GM04503 (cell line): ENCODE measurements at places on chromosomes 2 and 18.
A peak's percentile ranks its signal among the peaks of the same experiment; 100 is the strongest.

GRCh38 chr18:65287652-65288051 is 463.2 kb upstream of the CDH7 start:
- DNase-seq, result no peak

DNA sequence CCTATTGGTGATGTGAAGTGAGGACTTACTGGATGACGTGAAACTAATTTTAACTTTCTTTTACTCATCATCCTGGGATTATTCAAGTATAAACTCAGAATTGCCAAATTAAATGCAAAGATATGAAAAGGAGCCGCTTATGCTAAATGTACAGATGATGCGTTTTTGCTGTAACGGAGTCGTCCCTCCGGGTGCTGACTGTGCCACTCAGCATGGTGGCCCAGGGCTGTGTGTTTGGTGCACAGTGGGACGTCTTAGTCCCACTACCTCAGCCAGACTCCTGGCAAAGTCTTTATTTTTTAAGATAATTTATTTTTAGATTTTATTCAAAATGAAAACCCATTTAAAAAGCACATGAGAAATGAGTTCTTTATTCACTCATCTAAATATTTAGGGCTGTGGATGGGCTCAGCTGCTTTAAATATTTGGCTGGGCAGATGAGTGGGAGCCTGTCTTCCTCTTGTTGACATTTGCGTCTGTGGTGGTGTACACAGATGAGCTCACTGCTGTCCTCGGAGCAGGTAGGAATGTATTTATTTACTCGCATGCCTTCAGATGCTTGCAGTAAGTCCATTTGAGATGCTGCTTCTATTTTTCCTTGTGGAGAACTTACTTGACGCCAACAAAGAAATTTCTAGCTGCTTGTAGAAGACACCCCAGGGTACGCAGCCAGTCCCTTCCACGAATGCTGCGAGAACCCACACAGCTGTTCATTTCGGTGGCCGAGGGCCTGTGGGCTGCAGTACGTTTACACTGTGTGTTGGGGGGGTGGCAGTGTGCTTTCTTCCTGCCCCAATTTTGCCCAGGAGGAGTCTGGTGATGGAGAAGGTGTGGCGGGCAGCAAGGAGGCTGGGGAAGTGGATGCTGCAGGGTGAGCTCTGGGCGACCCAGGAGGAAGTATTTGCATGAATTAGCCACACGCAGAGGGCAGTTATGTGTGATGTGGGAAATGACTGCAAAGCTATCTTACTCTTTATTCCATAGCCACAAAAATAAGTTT is 105.0 kb downstream of the AGAP1 start:
- no peak for DNase-seq

- no peak for DNase-seq
Observed at GRCh38 chr2:20616341-20616871, 34.5 kb downstream of the HS1BP3 start.

DNA sequence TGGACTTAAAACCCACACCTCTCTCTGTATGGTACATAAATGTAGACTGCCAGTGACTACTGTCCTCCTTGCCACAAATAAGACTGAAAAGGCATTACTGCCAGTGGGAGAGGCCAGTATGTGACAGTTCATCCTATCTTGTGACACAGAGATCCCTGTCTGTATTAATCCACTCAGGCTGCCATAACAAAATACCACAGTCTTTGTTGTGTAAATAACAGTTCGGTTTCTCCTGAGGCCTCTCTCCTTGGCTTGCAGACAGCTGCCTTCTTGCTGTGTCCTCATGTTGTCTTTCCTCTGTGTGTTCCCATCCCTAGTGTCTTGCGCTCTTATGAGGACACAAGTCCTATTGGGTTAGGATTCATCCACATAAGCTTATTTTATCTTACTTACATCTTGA is 46.4 kb upstream of the IL1RL1 start:
- DNase-seq, result no peak

- no peak for DNase-seq
Observed at GRCh38 chr2:235045336-235045972, 93.6 kb downstream of the SH3BP4 start.

GRCh38 chr2:96505231-96505889 is at the start of gene NEURL3:
NEURL3 (minus strand) TSS chr2:96505357; CDS start chr2:96505286, 71 bp downstream.
- DNase-seq, result no peak

DNA sequence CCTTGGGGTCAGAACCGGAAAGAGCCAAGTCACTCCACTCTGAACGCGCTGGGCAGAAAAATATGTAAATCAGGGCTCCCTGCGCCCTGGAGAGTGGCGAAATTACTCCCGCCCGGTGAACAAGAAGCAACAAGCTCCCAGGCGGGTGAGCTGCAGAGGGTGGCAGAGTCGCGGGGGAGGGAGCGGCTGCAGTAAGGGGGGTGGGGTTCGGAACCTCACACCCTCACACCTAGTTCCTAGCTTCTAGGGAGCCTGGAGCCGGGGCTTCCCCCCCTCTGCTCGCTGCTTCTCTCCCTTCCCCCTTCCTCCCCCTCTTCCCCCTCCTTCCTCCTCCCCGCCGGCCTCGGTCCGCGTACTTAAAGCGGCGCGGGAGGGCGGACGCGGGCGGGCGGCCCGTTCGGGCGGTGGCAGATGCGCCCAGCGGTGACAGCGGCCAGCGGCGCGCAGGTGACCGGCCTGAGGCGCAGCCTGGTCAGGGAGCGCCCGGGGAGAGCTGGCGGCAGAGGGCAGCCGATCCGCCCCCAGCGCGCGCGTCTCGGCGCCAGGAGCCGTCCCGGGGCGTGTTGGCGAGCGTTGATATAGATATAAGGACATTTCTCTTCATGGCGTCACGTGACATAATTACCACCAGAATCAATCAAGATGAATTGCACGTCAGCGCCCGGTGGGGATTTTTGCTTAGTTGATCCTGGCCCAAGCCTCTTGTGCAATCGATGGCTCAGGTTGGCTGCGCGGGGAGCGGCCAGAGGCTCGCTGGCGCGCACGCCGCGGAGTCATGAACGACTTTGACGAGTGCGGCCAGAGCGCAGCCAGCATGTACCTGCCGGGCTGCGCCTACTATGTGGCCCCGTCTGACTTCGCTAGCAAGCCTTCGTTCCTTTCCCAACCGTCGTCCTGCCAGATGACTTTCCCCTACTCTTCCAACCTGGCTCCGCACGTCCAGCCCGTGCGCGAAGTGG is at the start of gene HOXD11:
TSS of gene HOXD11 (plus strand) at position 700 of the 959 bp plus-strand sequence. CDS start at position 776, 76 bp downstream.
- DNase-seq, result no peak

- no peak for DNase-seq
Observed at GRCh38 chr2:36480028-36480427, 117.9 kb downstream of the FEZ2 start.

- no peak for DNase-seq
Observed at GRCh38 chr2:177239932-177240630, 24.4 kb downstream of the NFE2L2 start.

GRCh38 chr2:221600388-221600787 is 28.3 kb upstream of the EPHA4 start:
- DNase-seq, result no peak

DNA sequence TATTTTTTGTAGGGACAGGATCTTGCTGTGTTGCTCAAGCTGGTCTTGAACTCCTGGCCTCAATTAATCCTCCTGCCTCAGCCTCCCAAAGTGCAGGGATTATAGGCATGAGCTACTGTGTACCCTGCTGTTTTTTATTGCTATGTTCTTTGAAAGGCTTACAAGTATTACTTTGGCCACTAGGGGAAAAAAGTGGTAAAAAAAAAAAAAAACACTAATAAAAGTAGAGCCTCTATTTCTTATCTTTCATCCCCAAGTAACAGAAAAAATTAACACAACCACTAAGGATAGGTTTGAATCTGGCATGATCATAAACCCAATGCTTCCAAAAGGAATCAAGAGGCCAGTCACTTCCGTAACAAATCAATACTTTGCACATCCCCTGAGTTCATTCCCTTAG is 11.6 kb downstream of the NOL10 start:
- DNase-seq, result no peak

GRCh38 chr18:23578891-23579653 is 7.2 kb downstream of the NPC1 start:
- no peak for DNase-seq

- no peak for DNase-seq
Observed at GRCh38 chr2:55498582-55498981, 20.9 kb upstream of the CFAP36 start.

GRCh38 chr2:159130302-159130701 is 156.2 kb downstream of the WDSUB1 start:
- no peak for DNase-seq

GRCh38 chr2:11157731-11158130 is 2.5 kb downstream of the SLC66A3 start:
- no peak for DNase-seq

DNA sequence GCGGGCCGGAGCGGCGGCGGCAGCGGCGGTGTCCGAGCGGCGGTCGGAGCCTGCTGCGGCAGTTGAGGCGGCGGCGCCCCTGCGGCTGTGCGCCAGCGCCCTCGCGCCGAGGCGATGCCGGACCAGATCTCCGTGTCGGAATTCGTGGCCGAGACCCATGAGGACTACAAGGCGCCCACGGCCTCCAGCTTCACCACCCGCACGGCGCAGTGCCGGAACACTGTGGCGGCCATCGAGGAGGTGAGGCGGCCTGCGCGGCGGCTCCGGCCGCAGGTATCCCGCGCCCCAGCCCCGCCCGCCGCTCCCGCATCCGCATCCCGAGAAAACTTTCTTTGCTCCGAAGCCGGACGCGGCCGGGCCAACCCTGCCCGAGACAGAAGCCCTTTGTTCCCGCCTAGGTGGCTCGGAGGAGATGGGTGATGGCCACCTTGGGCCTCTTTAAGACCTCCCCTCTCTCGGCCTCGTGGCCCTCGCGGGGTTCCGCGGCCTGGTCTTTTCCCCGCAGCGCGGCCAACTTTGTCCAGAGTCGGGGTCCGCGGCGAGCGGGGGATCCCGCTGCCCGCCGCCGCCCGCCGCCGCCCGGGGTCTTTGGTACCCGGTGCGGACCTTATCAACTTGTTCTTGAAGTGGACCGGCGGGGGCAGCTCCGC is 504 bp downstream of the ASAP2 start:
- no peak for DNase-seq

- peak; percentile 57 for DNase-seq
Observed at GRCh38 chr2:149562324-149562723, 25.3 kb downstream of the MMADHC start.

- peak; percentile 65 for DNase-seq
Observed at GRCh38 chr2:238527565-238527964, 100.8 kb downstream of the ASB1 start.

- DNase-seq, result no peak
Observed at GRCh38 chr2:134647607-134648256, 71.1 kb downstream of the TMEM163 start.

GRCh38 chr2:64595397-64596176 is 58.1 kb downstream of the SERTAD2 start:
- DNase-seq, result no peak

DNA sequence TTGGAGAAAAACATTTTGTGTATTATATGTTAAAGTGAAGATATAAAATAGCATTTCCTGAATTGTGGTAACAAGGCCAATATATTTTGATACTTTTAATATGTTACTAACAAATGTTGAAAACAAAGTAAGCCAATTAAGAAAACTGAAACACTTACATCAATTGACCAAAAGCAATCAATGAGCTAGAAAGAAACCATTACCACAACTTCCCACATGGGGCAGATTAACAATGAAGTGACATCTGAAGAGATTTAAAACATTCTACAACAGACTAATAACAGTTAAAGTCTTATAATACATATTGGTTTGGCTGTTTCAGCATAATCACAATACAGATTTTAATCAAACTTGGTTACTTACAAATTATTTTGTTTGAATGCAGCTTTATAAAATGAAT is 282.4 kb upstream of the NETO1 start:
- no peak for DNase-seq

DNA sequence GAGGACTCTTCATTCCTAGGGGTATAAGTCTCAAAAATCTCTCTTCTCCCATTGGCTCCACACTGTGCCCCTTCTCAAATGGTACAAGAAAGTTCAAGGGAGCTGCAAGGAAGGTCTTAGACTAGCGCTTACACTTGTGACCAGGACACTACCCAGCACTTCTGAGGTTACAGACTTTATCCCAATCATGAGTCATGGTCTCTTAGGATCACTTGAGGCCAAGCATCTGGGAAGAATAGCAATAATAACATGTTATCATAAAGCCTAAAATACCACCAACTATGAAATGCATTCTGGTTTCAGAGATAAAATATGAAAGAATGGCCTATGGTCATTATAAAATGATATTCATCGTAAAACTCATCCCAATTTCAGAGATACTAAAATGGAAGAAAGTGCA is 309.9 kb upstream of the PKDCC start:
- DNase-seq, result no peak
